ENCODE measurements at places on chromosomes 16 and 17. TPM values are rescaled to one million over a fixed set of nuclear protein-coding genes. Genes with fewer than 3 reads are reported as not detected.

C16orf86 gene
- 3.6 TPM for total RNA-seq

TBC1D3 gene
- not detected for total RNA-seq

GDPD3 gene
- 4.4 TPM for total RNA-seq

SYNGR2 gene
- 11.0 TPM for total RNA-seq

UBB gene
- 7,249 TPM for total RNA-seq

KRT40 gene
- total RNA-seq = not detected

HOXB6 gene
- 0.12 TPM for total RNA-seq

LGALS9C gene
- total RNA-seq = not detected

SHCBP1 gene
- 8.3 TPM for total RNA-seq

AGRP gene
- not detected for total RNA-seq

CLEC3A gene
- total RNA-seq = not detected

NTN3 gene
- 0.23 TPM for total RNA-seq

HS3ST3A1 gene
- 0.38 TPM for total RNA-seq

CACNG1 gene
- not detected for total RNA-seq

SPATA32 gene
- total RNA-seq = not detected

CMTM4 gene
- total RNA-seq = 9.6 TPM

FSCN2 gene
- 1.1 TPM for total RNA-seq

TBX2 gene
- total RNA-seq = 3.5 TPM

OTOP2 gene
- not detected for total RNA-seq

POLDIP2 gene
- 70.8 TPM for total RNA-seq

NME3 gene
- total RNA-seq = 35.7 TPM

CLEC19A gene
- total RNA-seq = not detected

GRB7 gene
- total RNA-seq = 0.60 TPM

TEKT5 gene
- total RNA-seq = not detected

CTRB1 gene
- not detected for total RNA-seq
